OCI-LY7 (cell line): ENCODE measurements at places on chromosomes 11 and 22.

DNA sequence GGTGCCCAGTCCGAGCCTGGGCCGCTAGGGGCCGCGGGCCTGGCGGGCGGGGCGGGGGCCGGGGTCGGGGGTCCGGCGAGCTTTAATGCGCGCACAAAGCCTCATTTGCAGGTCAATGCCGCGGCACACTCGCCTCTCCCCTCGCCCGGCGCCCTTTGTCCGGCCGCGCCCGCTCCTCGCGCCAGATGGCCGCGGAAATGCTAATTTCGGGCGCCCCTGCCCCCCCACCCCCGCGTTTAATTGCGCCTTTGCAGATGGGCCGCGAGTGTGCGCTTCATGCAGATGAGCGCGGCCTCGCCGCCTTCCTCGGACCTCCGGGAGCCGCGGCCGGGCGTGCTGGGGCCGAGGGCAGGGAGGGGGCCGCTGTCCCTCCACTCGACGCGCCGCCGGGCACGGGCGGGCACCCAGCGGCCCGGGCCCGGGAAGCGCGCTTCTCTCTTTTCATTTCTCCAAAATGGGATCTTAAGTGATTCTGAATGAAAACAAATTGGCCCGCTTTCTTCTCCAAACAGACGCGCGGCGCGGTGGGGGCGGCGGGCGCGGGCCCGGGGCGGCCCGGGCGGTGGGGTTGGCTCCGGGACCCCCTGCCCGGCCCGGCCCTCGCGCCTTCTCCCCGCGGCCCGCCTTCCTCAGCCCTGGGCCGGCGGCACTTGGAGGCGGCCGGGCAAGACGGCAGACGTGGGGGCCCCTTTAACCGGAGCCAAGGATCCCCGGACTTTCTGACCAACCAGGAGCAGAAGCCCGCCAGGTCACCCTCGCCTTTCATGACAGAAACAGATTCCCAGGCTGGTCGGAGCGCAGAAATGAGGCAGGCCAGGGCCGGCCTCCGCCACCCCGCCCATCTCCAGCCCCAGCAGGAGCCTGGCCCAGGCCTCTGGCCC, 22.9 kb downstream of the CDKN1C start:
- DNase-seq: no peak

DNA sequence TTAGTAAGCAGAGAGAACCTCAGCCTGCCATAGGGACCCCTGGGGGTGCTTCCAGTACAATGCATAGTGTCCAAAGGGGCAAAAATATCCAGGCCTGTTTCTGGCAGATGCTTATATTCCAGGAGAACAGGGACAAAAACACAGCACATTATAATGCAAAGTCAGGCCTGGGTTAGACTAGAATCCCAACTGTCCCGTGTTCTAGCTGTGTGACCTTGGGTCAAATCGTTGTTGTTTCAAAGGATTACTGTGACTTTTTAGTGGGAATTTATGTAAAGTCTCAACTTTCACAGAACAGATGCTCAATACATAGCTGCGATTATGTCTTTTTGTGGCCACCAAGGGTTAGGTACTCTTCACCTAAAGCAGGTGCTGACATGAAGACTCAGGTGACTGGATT, 86.0 kb downstream of the USP35 start:
- no peak for DNase-seq

GRCh38 chr11:58926251-58926650, 13.0 kb upstream of the GLYATL1 start:
- DNase-seq: no peak

GRCh38 chr11:28615542-28615941, 507.4 kb downstream of the METTL15 start:
- DNase-seq: no peak
